Memory B cell (primary cell): ENCODE measurements at places on chromosomes 6 and 20.
A peak's percentile ranks its signal among the peaks of the same experiment; 100 is the strongest.

GRCh38 chr6:134077301-134077700, 24.9 kb upstream of the SLC2A12 start:
- no peak overlapping the region for H3K27ac ChIP-seq
- no peak overlapping the region for H3K4me3 ChIP-seq
- peaks cover 19% of the 10 kb centered on the region for H3K4me1 ChIP-seq
- H3K27me3 ChIP-seq, result peaks cover 4% of the 10 kb centered on the region

- H3K4me3 ChIP-seq, result no peak overlapping the region
- no peaks in the 10 kb centered on the region for H3K27me3 ChIP-seq
- no peak for DNase-seq
- no peak overlapping the region for H3K27ac ChIP-seq
Measured at GRCh38 chr6:40256831-40257230, 322.6 kb upstream of the MOCS1 start.

DNA sequence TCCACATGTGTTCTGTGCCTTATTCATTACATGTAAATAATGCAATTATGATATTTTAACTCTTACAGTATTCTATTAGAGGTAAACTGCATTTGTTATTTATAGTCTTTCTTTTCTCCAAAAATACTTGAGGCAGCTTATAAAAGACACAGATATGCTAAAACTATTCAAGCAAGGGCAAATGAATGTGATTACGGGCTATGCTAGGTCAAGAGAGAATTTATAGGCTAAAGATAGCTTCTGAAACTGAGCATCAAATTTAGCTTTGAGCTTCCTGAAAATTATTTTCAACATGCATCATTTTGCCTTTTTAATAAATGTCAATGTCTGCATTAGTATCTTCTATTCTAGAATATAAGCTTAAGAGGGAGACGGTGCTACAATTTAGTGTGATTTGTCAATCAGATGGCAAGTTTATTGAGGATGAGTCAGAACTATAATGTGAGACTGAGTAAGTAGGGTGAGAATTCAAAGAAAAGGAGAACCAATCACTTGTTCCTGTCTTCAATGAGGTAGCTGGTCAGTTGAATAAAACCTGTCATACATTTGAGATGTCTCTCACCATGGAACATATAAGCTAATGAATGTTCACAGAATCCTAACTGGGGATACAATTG, 669.4 kb upstream of the CITED2 start:
- no peak overlapping the region for H3K27ac ChIP-seq
- H3K27me3 ChIP-seq, result no peaks in the 10 kb centered on the region

- peak overlapping the region; percentile 62 for H3K27ac ChIP-seq
- peaks cover 2% of the 10 kb centered on the region for H3K27me3 ChIP-seq
- H3K36me3 ChIP-seq, result peaks cover 2% of the 10 kb centered on the region
- DNase-seq, result no peak
- peaks cover 2% of the 10 kb centered on the region for H3K4me1 ChIP-seq
- H3K4me3 ChIP-seq, result peak overlapping the region; percentile 43
Measured at GRCh38 chr20:53021934-53022333, 49.8 kb downstream of the TSHZ2 start.

- H3K27me3 ChIP-seq, result peaks cover 7% of the 10 kb centered on the region
- DNase-seq, result no peak
- H3K4me3 ChIP-seq, result no peak overlapping the region
- H3K36me3 ChIP-seq, result no peaks in the 10 kb centered on the region
- H3K27ac ChIP-seq, result no peak overlapping the region
- no peaks in the 10 kb centered on the region for H3K4me1 ChIP-seq
Measured at GRCh38 chr6:167474725-167475124, 149.8 kb downstream of the TTLL2 start.

DNA sequence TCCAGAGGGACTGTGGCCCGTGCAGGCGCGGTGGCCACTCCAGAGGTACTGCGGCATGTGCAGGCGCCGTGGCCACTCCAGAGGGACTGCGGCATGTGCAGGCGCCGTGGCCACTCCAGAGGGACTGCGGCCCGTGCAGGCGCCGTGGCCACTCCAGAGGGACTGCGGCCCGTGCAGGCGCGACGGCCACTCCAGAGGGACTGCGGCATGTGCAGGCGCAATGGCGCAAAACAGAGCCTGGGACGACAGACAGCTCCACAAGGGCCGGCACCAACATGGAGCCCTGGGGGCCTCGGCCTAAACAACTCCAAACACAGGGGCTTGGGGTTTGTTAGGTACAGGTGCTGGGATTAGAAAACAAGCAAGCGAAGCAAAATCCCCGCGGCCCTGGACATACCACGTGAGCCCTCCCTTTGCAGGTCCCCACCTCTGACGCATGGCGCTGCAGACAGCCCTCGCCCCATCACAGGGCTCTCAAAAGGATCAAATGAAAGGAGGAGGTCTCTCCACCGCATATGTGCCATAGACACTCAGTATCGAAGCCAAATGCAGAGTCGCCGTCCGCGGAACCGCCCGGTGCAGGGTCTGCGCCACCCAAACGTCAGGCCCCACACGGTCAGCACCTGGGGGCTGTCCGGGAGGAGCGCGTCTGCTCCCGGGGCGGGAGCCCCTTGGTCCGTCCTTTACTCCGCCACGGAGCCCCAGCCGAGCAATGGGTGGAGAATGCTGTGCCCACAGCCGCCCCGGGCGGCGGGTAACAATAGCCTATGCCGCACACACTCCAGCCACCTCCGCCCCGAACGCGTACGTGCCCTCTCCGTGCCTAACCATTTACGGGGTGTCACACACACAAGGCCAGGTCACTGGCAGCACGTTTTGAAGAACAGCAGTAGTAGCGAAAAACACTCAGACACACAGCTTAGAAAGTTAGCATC, 85.7 kb downstream of the TAF4 start:
- no peak overlapping the region for H3K4me3 ChIP-seq
- no peaks in the 10 kb centered on the region for H3K27me3 ChIP-seq
- H3K4me1 ChIP-seq, result peaks cover 17% of the 10 kb centered on the region
- DNase-seq, result no peak
- H3K36me3 ChIP-seq, result peaks cover 24% of the 10 kb centered on the region
